ENCODE measurements at places on chromosomes 7 and 10.
A peak's percentile ranks its signal among the peaks of the same experiment; 100 is the strongest.

GRCh38 chr10:121702351-121703320 is 104.4 kb upstream of the FGFR2 start:
- H3K4me1 ChIP-seq, result no peaks in the 10 kb centered on the region
- no peak overlapping the region for H3K4me3 ChIP-seq
- peak; percentile 41 for DNase-seq
- peaks cover 13% of the 10 kb centered on the region for H3K27me3 ChIP-seq
- no peaks in the 10 kb centered on the region for H3K36me3 ChIP-seq

GRCh38 chr7:45140827-45141226 is 16.8 kb upstream of the RAMP3 start:
- H3K36me3 ChIP-seq, result no peaks in the 10 kb centered on the region
- H3K27me3 ChIP-seq, result no peaks in the 10 kb centered on the region
- DNase-seq, result no peak

- H3K27me3 ChIP-seq, result no peaks in the 10 kb centered on the region
- no peak for DNase-seq
- H3K4me1 ChIP-seq, result peaks cover 5% of the 10 kb centered on the region
- no peak overlapping the region for H3K27ac ChIP-seq
- H3K36me3 ChIP-seq, result 0 out of 2 replicates have a peak, but pooled peaks cover 5% of the 10 kb centered on the region
Measured at GRCh38 chr7:2597273-2597640, 34.5 kb upstream of the TTYH3 start.

GRCh38 chr10:7428673-7429350 is 18.0 kb upstream of the SFMBT2 start:
- H3K27me3 ChIP-seq, result peaks cover 14% of the 10 kb centered on the region
- H3K4me3 ChIP-seq, result no peak overlapping the region
- DNase-seq, result no peak
- H3K36me3 ChIP-seq, result no peaks in the 10 kb centered on the region
- H3K4me1 ChIP-seq, result peaks cover 5% of the 10 kb centered on the region
